ENCODE measurements at places on chromosomes 1 and 21.
A peak's percentile ranks its signal among the peaks of the same experiment; 100 is the strongest.

DNA sequence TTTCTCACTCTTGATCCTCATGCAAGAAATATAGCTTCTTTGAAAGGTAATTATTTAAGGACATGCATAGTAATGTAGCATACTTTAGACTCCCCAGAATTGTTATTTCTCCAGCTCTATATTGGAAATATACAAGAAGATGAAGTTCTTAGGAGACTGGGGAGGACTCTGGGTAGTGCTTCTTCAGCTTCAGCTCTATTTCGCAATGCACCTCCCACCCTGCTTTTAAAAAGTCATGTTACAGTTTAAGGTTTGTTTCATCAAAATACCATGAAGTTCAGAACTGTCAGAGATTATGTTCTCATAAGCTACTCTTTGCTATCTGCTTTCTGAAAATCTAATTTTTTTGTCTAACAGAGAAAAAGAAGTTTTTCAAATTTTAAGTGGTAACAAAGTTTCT is 586.2 kb upstream of the ADGRL4 start:
- DNase-seq = no peak

DNA sequence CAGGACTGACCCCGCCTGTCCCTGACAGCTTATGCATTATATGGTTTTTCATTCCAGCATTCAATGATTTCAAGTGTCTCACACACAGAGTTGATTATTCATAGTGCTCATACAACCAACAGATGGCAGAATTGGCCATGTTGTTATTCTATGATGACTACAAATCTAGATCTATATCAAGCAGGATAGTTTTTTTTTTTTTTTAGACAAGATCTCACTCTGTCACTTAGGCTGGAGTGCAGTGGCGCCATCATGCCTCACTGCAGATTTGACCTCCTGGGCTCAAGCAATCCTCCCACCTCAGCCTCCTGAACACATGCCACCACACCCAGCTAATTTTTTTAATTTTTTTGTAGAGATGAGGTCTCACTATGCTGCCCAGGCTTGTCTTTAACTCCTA is 40.1 kb upstream of the LRRC8D start:
- peak; percentile 51 for DNase-seq

- no peak for DNase-seq
These were observed 204.4 kb downstream of the PLA2G4A start for GRCh38 chr1:187032982-187033692.

DNA sequence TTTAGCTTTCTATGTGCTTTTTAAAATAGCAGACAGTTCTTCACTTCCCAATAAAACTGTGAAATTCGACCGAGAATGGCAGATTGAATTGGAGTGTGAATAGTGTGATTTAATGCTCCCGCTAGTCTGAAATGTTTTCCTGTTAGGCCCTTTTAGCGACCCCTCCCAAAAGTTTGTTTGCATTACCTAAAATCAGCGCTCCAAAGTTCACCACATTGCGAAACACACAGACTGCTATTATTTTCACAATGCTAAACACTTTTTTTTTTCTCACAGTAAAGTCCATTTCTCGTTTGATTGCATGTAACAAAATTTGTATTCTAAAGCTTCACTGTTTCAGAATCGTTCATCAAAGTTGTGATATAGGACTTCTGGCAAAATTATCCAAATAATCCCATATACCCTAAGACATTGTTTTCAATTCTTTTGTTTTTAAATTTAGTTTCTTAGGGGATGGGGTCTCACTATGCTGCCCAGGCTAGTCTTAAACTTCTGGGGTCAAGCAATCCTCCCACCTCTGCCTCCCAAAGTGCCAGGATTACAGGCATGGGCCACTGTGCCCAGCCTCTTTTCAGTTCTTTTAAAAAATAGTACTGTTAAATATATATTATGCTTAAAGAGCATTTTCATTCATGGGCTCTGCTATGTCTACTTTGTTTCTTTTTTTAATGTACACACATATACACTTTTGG is 76.5 kb upstream of the USH2A start:
- DNase-seq = no peak

DNA sequence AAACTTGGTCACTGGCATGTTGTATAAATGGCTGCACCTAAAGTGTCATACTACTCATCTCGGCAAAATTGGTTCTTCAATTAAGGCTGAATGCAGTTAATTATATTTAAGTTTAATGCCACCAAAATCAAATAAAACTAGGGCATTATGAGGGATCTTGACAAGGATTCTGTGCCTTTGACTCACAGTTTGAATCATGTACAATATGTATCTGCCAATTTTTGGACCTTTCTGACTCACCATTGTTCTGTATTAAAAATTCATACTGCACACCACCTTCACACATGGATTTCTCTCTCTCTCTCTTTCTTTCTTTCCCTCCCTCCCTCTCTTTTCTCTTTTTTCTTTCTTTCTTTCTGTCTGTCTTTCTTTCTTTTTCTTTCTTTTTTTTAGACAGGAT is 14.1 kb upstream of the STXBP3 start:
- peak; percentile 35 for DNase-seq

All from LHCN-M2 (cell line).